ENCODE measurements at places on chromosomes 7 and 10. TPM values are rescaled to one million over a fixed set of nuclear protein-coding genes. Genes with fewer than 3 reads are reported as not detected.

- no peaks in the 10 kb centered on the region for H3K27me3 ChIP-seq
- peak overlapping the region; percentile 78 for H3K27ac ChIP-seq
Observed at GRCh38 chr7:94392393-94392786, 2.3 kb upstream of the COL1A2 start.

- peak overlapping the region; percentile 82 for H3K27ac ChIP-seq
- no peak overlapping the region for H3K4me3 ChIP-seq
- no peaks in the 10 kb centered on the region for H3K27me3 ChIP-seq
- no peak for DNase-seq
Observed at GRCh38 chr7:47604496-47604890, 22.6 kb upstream of the TNS3 start.

GPRIN2 gene
- total RNA-seq: 0.42 TPM

GRCh38 chr10:119292968-119293760 is 85.8 kb downstream of the GRK5 start:
- H3K4me1 ChIP-seq: no peaks in the 10 kb centered on the region
- H3K4me3 ChIP-seq: no peak overlapping the region
- H3K27ac ChIP-seq: no peak overlapping the region
- DNase-seq: no peak
- H3K27me3 ChIP-seq: no peaks in the 10 kb centered on the region

DNA sequence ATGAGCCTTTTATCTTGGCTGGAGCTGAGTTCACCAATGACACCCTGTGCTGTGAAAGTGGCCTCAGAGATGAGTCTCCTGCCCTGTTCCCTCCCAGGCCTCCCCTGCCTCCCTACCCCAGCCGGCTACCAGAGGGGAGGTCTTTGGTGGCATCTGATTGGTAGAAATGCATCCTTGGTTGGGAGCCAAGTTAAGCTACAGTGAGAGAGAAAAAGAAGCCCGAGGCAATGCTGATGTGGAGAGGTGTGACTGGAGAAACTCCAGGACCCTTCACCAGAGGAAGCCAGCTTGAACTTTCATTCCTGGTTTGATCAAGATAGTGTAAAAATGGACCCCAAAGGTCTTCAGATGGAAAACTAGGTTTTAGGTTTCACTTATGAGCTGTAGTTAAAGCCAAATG is 191.1 kb upstream of the TCF7L2 start:
- peaks cover 8% of the 10 kb centered on the region for H3K4me1 ChIP-seq
- no peaks in the 10 kb centered on the region for H3K27me3 ChIP-seq
- DNase-seq: no peak
- H3K4me3 ChIP-seq: no peak overlapping the region
- no peak overlapping the region for H3K27ac ChIP-seq
- no peaks in the 10 kb centered on the region for H3K36me3 ChIP-seq

GRCh38 chr7:96837593-96837992 is 127.9 kb upstream of the SEM1 start:
- no peak for DNase-seq
- H3K4me1 ChIP-seq: peaks cover 25% of the 10 kb centered on the region
- no peaks in the 10 kb centered on the region for H3K36me3 ChIP-seq
- no peak overlapping the region for H3K27ac ChIP-seq
- H3K27me3 ChIP-seq: no peaks in the 10 kb centered on the region
- H3K4me3 ChIP-seq: no peak overlapping the region

GRCh38 chr10:71740069-71740653 is 20.6 kb upstream of the C10orf105 start:
- H3K4me3 ChIP-seq: no peak overlapping the region
- no peaks in the 10 kb centered on the region for H3K4me1 ChIP-seq
- H3K36me3 ChIP-seq: no peaks in the 10 kb centered on the region
- H3K27ac ChIP-seq: no peak overlapping the region
- DNase-seq: no peak

Data from SJSA1 (cell line).